Kidney epithelial cell (primary cell): ENCODE measurements at places on chromosomes 13 and 19. TPM values are rescaled to one million over a fixed set of nuclear protein-coding genes. Genes with fewer than 3 reads are reported as not detected.
A peak's percentile ranks its signal among the peaks of the same experiment; 100 is the strongest.

GRCh38 chr13:110916301-110917142 lies 1.7 kb upstream of the ANKRD10 start:
- peak; percentile 34 for DNase-seq

Gene FFAR3
- not detected in 2 replicates for total RNA-seq

Gene SIGLEC8
- total RNA-seq = not detected in 2 replicates

DNA sequence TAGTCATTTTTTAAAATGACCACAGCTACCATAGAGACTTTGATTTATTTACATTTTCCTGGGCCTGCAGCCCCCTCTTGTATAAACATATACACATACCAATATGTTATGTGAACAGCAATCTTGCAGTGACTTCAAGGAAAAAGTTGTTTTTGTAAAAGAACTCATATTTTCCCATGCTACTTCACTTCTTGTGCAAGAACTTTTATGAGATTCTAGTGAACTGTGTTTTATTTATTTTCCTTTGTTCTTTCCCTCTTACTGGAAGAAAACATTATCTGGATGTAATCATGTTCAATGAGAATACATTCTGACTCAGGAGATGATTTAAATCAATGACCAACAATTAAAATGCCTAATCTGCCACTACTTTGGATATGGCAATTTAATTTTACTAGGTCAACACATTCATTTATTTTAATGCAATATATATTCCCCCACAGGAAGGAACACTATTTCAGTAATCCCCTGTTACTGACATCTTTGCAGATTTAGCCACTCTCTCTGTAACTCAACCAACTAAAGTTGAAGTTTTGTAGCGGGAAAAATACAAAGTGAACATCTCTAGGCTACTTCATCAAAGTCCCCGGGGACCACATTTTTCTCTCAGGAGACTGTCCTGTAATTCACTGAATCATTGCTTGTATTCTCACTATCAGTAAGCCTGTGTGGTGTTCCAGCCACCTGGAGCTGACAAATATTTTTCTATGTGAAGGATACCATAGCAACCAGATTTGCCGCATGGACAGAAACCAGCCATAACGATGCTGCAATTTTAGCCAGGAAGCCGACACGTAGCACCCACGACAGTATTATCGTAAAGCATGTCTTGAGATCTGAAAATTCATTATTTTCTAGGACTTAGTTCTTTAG lies 90.5 kb downstream of the STARD13 start:
- peak; percentile 80 for DNase-seq

DNA sequence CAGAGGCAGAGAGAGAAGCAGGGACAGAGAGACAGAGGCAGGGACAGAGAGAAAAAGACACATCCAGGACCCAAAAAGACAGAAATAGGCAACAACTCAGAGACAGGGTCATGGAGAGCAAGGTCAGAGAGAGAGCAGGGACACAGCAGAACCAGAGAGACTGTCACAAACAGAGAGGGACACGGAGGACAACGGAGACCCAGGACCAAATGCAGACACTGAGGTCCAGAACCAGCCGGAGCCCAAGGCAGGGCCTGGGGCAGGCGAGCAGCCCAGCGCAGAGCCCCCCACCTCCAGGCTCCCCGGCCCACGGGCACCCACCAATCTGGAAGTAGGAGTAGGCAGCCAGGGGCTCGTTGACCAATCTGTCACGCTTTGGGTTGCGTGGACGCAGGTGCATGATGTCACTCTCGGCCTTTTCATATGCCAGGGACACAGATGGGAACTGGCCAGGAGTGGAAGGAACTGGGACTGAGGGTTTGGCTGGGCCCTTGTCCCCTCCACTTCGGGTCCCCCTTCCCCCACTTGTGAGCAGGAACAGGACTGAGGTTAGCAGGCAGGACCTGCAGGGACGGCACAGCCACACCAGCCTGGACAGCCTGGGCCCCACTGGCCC lies 8.1 kb downstream of the TMEM147 start:
- no peak for DNase-seq

Gene VWA8
- total RNA-seq = 14.6 and 16.8 TPM in 2 replicates

Gene C1QTNF9
- total RNA-seq = not detected in 2 replicates

Gene PGLYRP1
- not detected in 2 replicates for total RNA-seq

GRCh38 chr13:93857126-93857525 lies 622.4 kb downstream of the DCT start:
- DNase-seq = no peak

DNA sequence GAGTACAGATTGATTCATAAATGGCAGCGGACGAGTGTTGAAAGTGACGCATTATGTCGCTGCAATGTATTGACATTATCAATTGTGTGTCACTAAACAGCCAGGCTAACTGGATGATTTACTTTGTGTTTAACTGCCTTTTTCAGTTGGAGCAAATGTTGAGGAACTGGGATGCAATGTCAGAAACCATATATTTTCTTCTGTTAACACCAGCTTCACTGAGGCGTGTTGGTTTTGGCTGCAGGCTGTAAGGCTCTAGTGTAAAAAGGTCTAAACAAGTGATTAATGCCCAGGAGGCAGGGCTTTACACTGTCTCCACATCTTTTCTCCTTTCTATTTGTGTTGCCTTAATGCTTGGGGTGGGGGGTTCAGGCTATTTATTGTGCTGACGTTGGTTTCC lies 80.1 kb downstream of the GGACT start:
- no peak for DNase-seq

- DNase-seq = no peak
Observed at GRCh38 chr19:903266-903797, 9.7 kb downstream of the R3HDM4 start.

Gene GRIN2D
- 0.21 and 0.63 TPM in 2 replicates for total RNA-seq

- DNase-seq = no peak
Observed at GRCh38 chr19:40175820-40176219, 15.4 kb upstream of the MAP3K10 start.

DNA sequence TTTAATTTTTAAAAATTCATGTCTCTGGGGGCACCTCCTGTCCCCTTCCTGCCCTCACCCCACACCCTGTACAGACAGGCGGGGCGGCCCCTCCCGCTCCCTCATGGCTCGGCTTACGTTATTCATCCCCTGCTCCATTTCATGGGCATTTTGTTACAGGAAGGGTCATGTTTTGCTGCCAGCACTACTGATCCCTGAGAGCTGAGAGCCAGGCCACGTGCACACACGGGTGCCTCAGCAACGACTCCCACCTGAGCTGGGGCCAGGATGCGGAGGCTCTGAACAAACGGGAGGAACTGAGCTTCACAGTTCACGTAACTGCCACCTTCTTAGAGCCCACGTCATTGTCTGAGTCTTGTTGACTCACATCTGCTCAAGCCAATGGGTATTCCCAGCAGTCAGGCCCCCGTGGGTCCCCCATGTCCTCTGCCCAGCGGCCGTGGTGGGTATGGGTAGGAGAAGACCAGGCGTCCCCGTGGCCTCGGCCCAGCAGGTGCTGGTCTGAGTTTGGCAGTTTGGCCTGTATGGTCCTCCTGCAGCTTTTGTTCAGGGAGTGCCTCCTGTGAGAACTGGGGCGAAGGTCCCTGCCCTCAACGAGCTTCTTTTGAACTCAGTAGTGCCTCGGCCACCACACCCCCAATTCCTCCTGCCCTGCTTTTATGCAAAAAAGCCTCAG lies 16.4 kb upstream of the TMEM255B start:
- DNase-seq = peak; percentile 21

DNA sequence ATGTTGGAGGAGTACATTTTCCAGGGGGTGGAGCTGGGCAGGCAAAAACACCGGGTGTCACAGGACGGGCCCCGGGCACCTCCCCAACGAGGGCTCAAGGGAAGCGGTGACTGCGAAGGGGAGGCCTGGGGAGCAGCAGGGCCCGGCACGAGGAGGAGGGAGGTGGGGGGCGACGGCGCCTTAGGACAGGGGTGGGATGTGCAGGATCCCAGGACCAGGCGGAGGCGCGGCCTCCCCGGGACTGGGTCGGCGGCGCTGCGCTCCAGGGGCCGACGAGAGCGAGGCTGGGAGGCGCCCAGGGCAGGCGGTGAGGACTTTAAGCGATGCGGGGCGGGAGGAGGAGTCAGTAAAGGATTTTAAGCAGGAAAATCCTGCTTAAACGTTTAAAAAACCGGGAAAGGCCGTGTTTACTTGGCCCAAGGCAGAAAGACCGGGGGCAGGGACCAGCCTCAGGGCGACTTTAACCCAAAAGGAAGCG lies 427 bp downstream of the ZNF160 start:
- no peak for DNase-seq

- no peak for DNase-seq
Observed at GRCh38 chr19:38842439-38843174, 7.2 kb downstream of the HNRNPL start.

DNA sequence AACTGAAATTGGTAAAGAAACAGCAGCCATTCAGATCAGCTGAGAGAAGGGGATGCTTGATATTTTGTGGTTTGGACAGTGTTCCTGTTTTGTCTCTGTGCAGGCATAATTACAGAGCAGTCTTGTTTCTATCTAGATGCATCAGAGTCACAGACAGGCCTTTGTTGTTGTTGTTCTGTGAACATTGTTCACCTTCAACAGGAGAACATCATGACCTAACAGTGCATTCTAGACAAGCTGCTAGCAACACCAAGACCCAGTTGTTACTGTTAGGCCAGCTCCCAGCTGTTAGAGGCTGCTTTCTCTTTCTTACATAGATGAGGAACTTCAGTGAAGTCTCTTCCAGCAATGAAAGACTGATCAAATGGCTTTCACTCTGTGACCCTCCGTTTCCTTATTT lies 8.5 kb upstream of the LSR start:
- DNase-seq = no peak

Gene ATP4B
- total RNA-seq = not detected in 2 replicates

GRCh38 chr13:34868733-34869132 lies 73.3 kb upstream of the NBEA start:
- no peak for DNase-seq

GRCh38 chr13:94825507-94825906 lies 113.2 kb upstream of the SOX21 start:
- DNase-seq = no peak

Gene PSG1
- not detected in 2 replicates for total RNA-seq

DNA sequence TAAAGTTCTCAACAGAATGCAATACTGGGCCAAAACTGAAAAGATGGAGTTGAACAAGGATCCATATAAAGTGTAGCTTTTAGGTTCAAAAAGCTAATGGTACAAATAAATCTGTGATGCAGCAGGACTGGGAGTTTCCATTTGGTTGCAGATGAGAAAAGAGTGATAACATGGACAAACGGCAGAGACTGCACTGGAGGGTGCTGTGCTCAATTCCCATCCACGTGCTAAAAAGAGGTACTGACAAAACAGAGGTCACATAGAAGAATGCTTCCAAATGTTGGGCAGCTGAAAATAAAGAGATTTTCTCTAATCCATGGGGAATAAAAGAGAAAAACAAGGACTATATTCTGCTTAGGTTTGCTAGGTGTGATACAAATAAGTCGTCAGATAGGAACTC lies 461.6 kb downstream of the LIG4 start:
- no peak for DNase-seq

- DNase-seq = no peak
Observed at GRCh38 chr19:8131517-8131916, 17.9 kb downstream of the FBN3 start.

Gene URI1
- total RNA-seq = 47.3 and 52.0 TPM in 2 replicates

Gene SMIM24
- total RNA-seq = 8.1 and 14.7 TPM in 2 replicates

Gene VSIG10L
- total RNA-seq = 1.1 and 1.5 TPM in 2 replicates
